ENCODE measurements at places on chromosomes 6 and 20.

DNA sequence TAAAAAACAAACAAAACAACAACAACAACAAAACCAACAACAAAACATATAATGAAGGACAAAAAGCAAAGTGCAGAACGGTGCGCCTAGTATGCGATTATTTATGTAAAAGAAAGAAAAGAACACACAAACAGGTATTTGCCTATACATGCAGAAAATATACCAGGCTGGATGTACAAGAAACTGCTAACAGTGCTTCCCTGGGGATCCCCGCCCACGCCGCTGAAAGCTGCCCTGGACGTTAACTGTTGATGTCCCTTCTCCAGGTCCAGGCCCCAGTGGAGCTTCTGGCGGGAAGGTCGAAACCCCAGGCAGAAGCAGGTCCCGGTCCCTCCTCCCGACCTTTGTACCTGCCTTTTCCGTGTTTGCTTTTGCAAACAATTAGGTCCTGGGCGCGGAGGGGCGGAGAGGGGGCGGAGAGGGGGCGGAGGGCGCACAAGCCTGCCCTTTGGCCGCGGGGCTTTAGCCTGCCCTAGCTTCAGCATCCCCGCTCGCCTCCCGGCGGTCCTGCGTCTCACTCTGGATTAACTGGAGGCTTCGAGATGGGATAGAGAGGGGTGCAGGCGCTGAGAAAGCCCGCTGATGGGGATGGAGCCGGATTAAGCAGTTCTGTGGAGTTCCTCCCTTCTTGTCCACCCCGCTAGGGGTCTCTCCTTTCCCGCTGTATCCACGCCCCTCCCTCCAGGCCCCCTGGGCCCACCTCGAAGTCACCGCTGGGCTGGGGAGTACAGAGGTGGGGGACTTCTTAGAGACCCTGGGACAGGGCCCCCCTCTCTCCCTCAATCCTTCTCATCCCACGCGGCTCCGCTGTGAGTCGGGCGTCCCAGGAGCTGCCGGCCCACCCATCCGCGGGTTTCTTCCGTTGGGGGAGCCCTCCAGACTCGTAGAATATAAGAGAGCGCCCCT lies 8.2 kb upstream of the AHCY start:
- DNase-seq, result no peak

- no peak for DNase-seq
Measured at GRCh38 chr6:164015088-164015484, 600.6 kb downstream of the QKI start.

GRCh38 chr6:139981768-139982181 lies 607.3 kb upstream of the CITED2 start:
- DNase-seq, result no peak

GRCh38 chr6:37794825-37795224 lies 24.7 kb upstream of the ZFAND3 start:
- no peak for DNase-seq

DNA sequence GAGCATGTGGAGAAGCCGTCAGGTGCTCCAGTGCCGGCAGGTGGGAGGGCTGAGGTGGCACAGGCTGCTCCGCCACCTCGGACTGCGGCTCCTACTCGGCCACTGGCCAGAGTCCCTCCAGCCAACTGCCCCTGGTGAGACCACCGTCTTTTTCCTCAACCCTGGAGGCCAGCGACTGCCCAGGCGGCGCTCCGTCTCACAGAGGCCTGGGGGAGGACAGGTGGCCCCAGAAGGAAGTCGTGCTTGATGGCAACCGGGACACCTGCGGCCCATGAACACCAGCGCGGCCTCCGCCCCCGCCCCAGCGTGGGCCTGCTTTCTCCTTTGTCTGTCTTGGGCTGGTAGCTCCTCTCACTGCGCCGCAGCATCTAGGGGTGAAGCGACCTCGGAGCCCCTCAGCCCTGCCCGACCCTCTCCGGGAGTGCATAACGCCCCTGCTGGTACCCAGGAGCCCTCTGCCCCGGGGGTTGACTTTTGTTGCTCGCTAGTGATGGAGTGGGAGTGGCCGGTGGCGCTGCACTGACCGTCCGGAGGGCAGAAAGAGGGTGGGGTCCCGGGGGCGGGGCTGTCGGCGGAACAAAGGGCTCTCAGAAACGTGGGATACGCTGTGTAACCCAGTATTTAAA lies 706 bp upstream of the TUBB2B start:
- no peak for DNase-seq

DNA sequence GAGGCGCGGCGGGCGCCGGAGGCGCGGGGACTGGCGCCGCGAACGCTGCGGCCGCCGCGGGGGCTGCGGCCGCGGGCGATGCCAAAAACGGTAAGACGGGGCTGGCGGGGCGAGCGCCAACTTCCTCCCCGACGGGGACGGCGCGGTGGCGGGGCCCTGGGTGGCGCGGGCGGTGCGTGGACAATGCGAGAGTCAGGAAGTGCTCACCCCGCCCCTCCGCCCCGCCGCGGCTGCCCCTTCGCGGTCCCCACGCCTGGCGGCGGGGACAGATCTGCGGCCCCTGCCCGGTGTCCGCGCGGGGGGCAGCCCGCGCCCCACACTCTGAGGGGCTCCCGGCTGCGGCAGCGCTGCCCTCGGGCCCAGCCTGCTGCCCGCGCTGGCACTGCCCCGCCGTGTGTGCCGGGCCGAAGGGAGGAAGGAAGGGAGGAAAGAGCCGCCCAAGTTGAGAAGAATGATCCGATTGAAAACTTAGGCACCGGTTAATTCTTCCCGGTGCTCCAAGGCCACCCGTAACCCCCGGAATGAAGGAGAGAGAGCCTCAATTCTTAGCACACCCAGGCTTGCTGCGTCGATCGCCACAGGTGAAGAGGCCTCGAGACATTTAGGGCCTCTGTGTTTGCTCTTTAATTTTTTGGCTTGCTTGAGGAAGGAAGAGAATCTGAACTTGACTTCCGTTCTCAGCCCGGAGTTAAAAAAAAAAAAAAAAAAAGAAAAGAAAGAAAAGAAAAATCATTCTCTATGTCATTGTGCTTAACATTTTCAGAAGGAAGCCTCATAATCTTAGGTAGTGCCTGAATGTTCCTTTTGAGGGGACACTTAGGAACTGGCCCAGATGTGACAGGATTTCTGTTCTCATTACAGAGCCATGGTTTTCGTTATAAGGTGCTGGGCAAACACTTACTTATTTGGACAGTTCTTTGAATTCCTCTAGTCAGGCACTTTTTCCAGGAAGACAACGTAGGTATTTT lies 982 bp downstream of the HECA start:
- peak; percentile 57 for DNase-seq

DNA sequence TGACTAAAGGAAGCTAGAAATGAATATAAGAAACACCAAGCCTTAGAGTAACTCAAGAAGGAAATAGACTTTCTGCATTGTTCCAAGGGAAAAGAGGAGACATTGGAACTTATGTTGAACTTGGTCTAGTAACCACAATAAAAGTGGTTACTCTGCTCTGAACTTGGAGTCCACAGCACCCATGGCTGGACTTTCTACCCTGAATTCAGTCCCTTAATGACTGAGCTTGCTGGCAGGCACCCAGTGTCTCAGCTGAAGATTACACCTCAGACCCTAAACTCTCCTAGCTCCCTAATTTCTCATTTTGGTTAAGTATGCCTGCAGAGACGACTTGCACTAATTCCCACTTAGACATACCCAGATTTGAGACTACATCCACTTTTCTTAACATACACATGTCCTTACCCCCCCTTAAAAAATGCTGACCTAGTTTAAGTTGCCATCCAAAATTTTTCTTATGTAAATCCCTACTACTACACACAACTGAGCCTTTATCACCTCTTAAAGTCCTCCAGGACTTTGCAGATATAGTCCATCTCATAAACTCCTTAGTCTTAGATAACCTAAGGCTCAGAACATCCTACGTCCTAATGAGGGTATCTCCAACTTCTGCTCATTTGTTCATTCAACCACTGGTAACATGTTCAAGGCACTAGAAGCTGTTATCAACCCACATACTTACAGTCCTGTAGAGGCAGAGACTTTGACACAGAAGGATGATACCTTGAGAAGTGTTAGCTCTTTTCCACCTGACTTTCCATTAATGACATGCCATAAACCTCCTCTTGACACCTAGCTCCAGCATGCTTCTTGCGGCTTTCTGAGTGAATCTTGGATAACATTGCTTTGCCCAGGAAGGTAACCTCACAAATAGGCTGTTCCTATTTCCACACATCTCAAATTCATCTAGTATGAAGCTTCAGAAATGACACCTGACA lies 129.8 kb downstream of the ALDH8A1 start:
- no peak for DNase-seq

GRCh38 chr20:53592992-53593465 lies 610 bp downstream of the ZNF217 start:
- no peak for DNase-seq

- DNase-seq, result no peak
Measured at GRCh38 chr6:43926634-43927531, 156.9 kb downstream of the VEGFA start.

- DNase-seq, result no peak
Measured at GRCh38 chr20:59723108-59723500, 118.8 kb downstream of the PHACTR3 start.

- DNase-seq, result no peak
Measured at GRCh38 chr6:3213334-3213695, 14.1 kb downstream of the TUBB2B start.

GRCh38 chr6:142671791-142672190 lies 273.2 kb downstream of the HIVEP2 start:
- no peak for DNase-seq

- no peak for DNase-seq
Measured at GRCh38 chr6:143694560-143694959, 16.8 kb downstream of the PHACTR2 start.

GRCh38 chr6:141552031-141552430 lies 580.7 kb upstream of the GJE1 start:
- no peak for DNase-seq

GRCh38 chr6:11392778-11393507 lies 144.6 kb upstream of the TMEM170B start:
- no peak for DNase-seq

- DNase-seq, result no peak
Measured at GRCh38 chr6:12504325-12504966, 212.1 kb upstream of the PHACTR1 start.

- DNase-seq, result no peak
Measured at GRCh38 chr20:13118676-13119075, 102.4 kb upstream of the ISM1 start.

DNA sequence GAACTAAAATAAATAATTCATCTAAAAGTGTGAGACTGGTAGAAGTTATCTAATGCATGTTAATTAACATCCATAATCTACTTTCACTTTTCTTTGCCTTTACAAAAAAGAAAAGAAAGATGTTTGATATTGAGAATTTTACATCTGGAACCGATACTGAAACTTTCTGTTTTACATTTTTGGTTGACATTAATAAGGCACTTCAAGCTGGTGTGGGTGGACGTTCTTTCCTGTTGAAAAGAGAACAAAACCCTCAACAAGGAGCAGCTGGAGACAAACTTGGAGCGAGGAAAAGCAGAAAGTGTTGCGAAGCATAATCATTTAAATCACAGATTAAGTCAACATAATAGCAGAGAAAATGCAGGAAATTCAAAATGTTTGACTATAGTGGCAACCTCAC lies 575.2 kb upstream of the ADGRB3 start:
- DNase-seq, result no peak

DNA sequence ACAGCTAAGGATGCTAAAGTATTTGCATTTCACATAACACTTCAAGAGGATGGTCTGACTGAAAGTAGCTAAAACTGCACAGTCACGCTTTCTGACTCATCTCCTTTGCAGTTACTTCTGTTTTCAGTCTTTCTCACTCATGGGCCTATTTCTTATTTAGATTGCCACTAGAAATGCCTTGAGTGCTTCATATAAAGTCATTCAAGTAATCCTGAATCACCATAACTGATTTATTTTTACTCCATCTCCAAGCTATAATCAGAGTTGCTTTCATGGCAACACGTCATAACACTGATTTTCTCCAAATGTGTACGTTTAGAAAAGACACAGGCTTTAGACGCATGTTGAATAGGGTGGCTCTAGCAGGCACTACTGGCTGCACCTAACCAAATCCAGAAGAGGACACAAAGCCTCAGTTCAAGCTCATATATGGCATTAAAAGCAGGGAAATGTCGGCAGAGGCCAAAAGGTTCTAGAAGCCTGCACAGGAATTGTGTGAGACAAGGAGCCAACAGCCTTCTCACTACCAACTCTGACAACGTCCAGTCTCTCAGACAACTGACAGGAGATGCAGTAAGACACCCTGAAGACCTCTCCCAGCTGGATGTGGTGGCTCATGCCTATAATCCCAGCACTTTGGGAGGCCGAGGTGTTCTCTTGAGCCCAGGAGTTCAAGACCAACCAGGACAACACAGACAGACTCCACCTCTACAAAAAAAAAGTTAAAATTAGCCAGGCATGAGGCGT lies 64.1 kb upstream of the BEND6 start:
- no peak for DNase-seq

GRCh38 chr20:43969028-43969447 lies 54.4 kb downstream of the TOX2 start:
- DNase-seq, result no peak

GRCh38 chr20:9281803-9282202 lies 212.9 kb downstream of the PLCB4 start:
- DNase-seq, result no peak

GRCh38 chr6:115681978-115682775 lies 378.5 kb downstream of the FRK start:
- DNase-seq, result no peak

DNA sequence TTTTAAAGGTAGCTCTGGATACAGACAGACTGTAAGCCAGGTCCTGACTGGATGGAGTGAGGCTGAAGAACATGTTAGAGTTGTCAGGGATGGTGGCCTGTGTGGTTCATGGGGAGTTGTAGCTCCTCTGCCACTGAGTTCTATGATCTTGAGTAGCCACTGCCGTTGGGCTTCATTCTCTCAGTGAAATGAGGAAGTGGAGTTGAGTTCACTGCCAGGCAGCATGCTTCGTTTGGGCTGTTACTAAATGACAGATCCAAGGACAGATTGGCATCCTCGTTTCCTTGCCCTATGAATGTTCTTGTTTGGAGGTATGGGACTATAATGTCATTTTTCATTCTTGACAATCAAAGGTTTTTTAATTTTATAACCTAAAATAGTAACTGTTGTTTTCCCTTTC lies 37.2 kb downstream of the SCAND1 start:
- DNase-seq, result no peak

DNA sequence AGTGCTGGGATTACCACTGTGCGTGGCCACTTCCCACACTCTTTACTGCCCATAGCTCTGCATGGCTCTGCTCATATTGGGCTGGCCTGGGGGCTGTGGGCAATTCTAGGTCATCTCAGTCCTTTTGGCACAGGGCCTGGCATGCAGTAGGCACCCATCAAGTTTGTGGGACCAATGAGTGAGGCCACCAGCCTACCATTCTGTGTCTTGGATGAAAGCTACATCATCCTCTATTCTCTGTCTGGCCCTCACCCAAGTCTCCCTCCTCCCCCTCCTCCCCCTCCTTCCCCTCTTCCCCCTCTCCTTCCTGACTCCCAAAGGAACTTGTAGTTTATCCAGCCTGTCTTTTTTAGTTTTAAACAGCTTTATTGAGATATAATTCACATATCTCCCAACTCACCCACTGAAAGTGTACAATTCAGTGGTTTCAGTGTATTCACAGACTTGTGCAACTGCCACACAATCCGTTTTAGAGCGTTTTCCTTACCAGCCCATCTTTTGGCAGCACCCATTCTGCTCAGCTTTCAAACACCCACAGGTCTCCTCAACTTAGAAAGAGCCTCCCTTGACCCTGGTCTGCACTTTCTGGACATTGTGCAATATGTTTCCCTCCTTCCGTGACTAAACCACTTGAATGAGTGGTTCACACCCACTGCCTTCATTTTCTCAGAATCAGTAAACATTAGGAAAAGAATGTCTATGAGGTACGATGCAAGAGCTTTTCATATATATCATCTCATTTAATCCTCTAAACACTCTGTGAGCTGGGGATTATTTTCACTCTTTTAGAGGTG lies 21.5 kb upstream of the MRPS18A start:
- no peak for DNase-seq

GRCh38 chr6:85185977-85186376 lies 263.9 kb upstream of the NT5E start:
- no peak for DNase-seq

- DNase-seq, result peak; percentile 60
Measured at GRCh38 chr20:63957004-63957689, 931 bp upstream of the UCKL1 start.

Data from stimulated activated CD8-positive, alpha-beta memory T cell treated with anti-CD3 and anti-CD28 coated beads, Interleukin-15, amount 100 ng/mL, for 48 hours (primary cell).